NCI-H1092 treated with DMSO at 0.1 percent for 48 hours (cell line): ENCODE measurements at places on chromosomes 3 and 15.
A peak's percentile ranks its signal among the peaks of the same experiment; 100 is the strongest.

DNA sequence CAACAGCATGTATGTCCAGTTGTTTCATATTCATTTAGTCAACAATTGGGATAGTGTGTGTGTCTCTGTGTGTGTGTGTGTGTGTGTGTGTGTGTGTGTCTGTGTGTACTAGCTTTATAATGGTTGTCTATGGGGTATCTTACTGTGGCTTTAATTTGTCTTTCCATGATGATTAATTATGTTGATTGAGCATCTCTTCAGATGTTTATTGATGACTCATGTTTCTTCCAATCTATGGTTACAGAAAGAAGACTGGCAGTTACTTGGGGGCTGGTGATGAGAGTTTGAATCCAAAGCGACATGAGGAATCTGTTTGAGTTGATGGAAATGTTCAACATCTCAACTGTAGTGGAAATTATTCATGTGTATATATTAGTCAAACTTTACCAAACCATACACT, 440.1 kb downstream of the ZNF385D start:
- no peak for DNase-seq

- peak; percentile 6 for DNase-seq
Observed at GRCh38 chr15:90845201-90845949, 23.0 kb upstream of the FURIN start.

DNA sequence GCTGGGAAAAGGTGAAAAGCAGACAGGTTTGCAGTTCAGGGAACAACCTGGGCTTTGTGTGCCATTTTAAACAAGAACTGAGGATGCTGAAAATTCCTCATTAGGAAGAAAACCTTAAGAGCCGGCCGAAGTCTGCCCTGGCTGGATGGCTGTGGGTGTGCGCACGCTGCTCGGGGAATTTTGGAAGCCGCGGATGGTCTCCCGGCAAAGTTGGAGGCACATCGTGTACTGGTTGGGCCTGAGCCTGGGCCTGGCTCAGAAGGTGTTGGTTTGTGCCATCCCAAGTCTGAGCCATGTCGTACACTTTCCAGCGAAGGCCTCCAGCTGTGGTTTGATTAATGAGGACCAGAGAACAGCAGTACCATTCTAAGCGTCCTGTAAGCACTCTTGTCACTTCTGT, 188.2 kb downstream of the ATP10A start:
- DNase-seq, result no peak

DNA sequence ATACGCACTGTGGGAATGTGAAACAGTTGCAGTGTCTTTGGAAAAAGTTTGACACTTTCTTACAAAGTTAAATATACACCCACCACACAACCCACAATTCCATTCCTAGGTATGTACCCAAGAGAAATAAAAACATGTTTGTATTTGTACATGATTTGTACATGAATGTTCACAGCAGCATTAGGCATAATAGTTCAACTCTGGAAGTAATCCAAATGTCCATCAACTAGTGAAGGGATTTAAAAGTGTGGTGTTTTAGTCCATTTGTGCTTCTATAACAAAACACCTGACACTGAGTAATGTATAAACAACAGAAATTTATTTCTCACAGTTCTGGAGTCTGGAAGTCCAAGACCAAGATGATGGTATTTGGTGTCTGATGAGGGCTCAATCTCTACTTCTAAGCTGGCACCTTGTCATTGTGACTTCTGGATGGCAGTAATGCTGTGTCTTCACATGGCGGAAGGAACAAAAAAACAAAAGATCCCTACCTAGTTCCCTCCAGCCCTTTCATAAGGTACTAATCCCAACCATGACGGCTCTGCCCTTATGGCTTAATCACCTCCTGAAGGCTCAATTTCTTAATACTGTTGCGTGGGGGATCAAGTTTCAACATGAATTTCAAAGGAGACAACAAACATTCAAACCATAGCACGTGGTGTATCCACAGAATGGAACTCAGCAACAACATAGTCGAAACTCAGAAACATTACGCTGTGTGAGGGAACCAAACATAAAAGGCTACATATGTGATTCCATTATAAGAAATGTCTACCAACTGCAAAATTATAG, 120.5 kb downstream of the AQP9 start:
- no peak for DNase-seq

DNA sequence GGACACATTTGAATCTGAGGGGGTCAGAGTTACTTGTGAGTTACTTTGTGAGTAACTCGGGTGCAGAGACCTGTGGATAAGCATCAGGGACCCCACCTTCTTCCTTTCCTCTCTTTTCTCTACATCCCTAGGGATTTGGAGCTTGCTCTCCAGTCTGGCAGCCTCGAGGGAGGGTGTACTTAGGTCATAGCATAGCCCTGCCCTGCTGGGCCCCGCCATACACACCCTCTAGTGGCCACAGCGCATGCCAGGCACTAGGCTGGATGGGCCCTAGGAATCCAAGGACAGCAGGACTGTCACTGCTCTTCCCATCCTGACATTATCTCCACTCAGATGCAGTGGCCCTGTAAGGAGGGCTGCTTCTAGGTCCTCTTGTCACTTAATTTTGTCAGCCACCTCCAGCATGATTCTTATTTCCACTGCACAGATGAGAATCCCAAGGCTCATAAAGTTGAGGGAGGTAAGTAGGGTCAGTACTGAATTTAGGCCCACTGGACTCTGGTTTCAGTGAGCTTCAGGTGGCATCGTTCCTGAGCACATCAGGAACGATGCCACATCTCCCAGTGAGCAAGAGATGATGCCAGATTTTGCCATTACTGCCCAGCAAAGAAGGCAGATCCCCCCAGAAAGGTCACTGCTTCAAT, 3.6 kb upstream of the SMAD6 start:
- DNase-seq, result peak; percentile 24

DNA sequence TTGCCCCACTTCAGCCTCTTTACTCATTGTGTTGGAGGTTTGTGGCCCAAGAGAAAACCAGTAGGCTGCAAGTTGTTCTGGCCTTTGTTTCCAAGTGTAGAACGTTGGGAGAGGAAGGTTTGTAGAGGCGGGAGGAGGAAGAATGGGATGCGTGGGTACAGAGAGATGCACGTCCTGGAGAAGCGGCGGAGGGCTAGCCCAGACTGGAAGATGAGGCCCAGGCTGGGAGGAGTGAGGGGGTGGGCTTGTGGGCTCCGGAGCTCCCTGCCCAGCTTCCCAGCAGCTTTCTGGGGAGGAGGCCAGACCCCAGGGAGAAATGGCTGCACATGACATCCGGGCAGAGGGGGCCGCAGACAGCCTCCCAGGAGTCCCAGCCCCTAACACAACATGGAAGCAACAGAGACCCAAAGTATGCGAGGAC, 5.3 kb downstream of the PLA2G4F start:
- DNase-seq, result no peak

GRCh38 chr15:23648920-23649515, 1.4 kb upstream of the MAGEL2 start:
- peak; percentile 21 for DNase-seq

DNA sequence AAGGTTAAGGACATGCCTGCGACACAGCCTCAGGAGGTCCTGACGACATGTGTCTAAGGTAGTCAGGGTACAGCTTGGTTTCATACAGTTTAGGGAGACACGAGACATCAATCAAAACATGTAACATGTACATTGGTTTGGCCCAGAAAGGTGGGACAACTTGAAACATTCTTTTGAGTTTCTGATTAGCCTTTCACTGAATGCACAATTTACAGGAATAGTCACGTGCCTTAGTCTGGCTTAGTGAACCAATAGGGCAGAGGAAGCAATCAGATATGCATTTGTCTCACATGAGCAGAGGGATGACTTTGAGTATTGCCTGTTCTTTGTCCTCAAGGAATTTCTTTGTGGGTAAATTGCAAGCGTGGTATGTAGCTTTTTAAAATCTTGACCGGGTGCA, 24.5 kb upstream of the HDAC11 start:
- DNase-seq, result no peak

- DNase-seq, result no peak
Observed at GRCh38 chr3:64270142-64270865, 45.0 kb upstream of the PRICKLE2 start.

DNA sequence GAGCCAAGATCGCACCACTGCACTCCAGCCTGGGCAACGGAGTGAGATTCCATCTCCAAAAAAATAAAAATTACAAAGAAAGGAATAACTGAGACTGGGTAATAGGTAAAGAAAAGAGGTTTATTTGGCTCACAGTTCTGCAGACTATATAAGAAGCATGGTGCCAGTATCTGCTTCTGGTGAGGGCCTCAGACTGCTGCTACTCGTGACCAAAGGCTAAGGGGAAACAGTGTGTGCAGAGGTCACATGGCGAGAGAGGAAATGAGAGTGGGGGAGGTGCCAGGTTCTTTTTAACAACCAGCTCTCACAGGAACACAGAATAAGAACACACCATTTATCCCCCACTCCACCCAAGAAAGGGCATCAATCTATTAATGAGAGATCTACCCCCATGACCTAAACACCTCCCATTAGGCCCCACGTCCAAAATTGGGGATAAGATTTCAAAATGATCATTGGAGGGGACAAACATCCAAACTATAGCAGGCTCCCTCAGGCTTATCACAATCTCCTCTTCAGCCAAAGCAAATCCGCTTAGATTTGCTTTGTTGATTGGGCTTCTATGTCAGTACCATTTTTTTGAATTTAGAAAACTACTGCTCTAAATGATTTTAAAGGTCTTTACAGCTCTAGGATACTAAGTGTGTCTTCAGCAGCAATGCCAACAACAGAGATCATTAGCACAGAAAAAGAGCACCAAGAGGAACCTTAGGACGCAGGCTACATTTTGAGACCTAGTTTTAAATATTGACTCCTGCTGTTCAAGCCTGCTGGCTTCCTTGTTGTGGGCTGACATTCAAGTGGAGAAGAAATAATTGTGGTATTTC, 84.2 kb upstream of the TBL1XR1 start:
- peak; percentile 99 for DNase-seq

DNA sequence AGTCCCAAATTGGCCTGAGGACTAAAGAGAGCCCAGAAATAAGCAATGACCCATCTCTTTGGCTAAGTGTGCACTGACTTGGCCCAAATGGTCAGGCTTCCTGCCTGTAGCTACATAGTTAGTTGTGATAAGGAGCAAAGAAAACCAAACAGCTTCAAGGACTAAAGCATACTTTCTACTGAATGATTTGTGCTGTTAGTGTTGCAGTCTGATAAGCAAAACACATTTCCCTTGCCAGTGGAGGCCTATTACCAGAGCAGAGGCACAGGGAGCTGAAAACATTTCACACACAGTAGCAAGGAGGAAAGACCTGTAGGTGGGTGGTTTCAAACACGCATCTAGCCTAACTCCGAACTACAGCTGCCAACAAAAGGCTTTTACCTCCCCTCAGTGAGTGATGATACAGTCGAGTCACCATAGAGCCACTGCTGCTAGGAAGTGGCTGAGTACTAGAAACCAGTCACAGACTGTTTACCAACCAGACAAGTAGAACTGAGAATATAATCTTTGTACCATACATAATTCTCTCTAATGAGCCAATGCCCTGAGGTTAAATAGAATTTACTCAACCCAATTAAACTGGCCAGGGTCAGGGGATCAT, 222.3 kb upstream of the THBS1 start:
- no peak for DNase-seq

GRCh38 chr3:99544786-99545281, 93.6 kb upstream of the COL8A1 start:
- no peak for DNase-seq

DNA sequence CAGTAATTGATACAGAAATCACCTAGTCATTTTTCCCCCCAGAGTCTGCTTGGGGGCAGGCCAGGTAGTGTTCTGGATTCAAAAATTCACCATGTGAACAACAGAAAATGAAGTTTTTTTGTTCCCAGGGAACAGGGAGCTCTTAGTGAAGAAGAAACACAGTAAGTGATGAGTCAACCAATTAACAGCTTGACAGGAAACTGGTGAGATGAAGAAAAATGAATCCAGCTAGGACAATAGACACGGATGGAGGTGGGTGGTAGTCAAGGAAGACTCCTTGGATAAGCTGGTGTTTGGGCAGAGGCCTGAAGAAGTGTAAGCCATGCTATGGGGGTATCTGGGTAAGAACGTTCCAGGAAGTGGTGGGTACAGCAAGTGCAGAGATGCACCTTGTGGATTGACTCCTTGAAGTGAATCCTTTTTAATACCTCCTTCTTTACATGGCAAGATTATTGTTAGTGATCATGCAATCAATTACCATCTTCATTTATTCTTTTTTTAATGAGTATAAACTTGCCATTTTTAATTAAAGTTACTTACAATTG, 339.9 kb upstream of the RGMA start:
- DNase-seq, result no peak

- DNase-seq, result no peak
Observed at GRCh38 chr3:26614006-26614685, 8.4 kb upstream of the LRRC3B start.

GRCh38 chr3:10757021-10757820, 58.8 kb upstream of the SLC6A11 start:
- no peak for DNase-seq

DNA sequence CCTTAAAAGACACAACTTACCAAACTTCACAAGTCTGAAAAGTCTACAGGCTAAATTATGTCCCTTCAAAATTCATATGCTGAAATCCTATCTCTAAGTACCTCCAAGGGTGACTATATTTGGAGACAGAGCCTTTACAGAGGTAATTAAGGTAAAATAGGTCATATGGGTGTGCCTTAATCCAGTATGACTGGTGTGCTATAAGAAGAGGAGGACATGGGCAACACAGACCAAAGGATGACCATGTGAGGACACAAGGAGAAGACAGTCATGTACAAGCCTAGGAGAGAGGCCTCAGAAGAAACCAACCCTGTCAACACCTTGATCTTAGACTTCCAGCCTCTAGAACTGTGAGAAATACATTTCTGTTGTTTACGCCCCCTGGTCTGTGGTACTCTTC, 32.2 kb downstream of the TXNRD3 start:
- DNase-seq, result no peak

- DNase-seq, result no peak
Observed at GRCh38 chr15:91620229-91620628, 233.3 kb upstream of the SLCO3A1 start.

GRCh38 chr3:171055336-171056178, 29.0 kb upstream of the SLC2A2 start:
- DNase-seq, result no peak

DNA sequence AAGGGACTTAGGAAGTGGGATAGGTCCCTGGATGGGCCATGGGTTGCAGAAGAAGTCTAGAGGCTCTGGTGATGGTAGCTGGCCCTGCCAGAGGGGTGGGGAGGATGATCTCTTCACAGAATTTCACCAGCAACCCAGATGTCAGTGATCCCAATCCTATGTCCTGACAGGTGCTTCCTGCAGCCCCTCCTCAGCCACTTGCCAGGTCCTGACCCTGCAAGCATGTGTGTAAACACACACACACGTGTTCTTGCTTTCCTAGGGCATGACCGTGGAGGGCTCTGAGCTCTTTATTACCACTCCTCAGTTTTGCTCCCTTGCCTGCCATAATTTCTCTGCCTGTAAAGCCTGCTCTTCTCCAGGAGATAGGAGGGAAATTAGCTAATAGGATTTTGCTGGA, 12.5 kb downstream of the TEX264 start:
- DNase-seq, result no peak

GRCh38 chr3:17775073-17775472, 32.6 kb upstream of the TBC1D5 start:
- DNase-seq, result no peak

DNA sequence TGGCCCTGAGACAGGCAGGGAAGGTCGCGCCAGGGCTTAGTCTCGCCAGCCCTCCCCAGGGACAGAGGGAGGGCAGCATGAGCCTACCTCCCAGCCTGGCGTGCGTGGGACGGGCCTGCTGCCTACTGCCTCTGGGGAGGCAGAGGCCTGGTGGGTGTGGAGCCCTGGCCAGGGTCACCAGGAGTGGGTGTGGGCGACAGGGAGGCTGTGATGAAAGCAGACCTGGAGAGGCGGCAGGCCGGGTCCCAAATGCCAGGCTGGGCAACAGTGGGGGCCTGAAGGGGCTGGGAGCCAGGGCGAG, 33.1 kb downstream of the PLXNA1 start:
- DNase-seq, result no peak
